ENCODE measurements at places on chromosomes 12 and 14.
A peak's percentile ranks its signal among the peaks of the same experiment; 100 is the strongest.

DNA sequence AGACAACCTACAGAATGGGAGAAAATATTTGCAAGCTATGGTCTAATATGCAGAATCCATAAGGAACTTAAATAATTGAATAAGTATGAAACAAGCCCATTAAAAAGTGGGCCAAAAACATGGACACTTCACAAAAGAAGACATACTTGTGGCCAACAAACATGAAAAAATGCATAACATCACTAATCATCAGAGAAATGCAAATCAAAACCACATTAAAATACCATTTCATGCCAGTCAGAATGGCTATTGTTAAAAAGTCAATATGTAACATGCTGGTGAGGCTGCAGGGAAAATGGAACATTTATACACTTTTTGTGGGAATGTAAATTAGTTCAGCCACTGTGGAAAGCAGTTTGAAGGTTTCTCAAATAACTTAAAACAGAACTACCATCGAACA lies 945.4 kb upstream of the FLRT2 start:
- DNase-seq = no peak

- DNase-seq = no peak
Observed at GRCh38 chr14:47509957-47510356, 165.4 kb downstream of the MDGA2 start.

DNA sequence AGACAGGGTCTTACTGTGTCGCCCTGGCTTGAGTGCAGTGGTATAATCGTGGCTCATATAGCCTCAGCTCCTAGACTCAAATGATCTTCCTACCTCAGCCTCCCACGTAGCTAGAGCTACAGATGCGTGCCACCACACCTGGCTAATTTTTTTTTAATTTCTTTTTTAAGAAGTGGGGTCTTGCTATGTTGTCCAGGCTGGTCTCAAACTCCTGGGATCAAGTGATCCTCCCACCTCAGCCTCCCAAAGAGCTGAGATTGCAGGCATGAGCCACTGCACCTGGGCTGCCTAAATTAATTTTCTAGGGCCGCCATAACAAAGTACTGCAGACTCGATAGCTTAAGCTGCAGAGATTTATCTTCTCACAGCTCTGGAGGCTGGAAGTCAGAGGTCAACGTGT lies 9.1 kb downstream of the LTBR start:
- DNase-seq = no peak

DNA sequence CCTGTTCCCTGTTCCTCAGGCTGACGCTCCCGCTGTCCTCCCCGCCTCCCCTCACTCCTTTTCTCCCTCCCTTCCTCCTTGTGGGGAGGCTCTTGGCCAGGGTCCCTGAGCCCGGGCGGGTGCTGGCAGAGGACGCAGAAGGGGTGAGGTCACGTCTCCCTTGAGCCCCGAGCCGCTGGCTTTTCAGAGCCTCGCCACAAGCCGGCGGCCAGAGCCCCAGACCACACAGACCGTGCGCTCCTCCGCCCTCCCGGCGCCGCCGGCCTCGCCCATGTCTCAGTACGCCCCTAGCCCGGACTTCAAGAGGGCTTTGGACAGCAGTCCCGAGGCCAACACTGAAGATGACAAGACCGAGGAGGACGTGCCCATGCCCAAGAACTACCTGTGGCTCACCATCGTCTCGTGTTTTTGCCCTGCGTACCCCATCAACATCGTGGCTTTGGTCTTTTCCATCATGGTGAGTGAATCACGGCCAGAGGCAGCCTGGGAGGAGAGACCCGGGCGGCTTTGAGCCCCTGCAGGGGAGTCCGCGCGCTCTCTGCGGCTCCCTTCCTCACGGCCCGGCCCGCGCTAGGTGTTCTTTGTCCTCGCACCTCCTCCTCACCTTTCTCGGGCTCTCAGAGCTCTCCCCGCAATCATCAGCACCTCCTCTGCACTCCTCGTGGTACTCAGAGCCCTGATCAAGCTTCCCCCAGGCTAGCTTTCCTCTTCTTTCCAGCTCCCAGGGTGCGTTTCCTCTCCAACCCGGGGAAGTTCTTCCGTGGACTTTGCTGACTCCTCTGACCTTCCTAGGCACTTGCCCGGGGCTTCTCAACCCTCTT lies at the start of gene TMEM233:
TSS of gene TMEM233 (plus strand) at position 197 of the 821 bp plus-strand sequence. CDS start at position 272, 75 bp downstream.
- no peak for DNase-seq

DNA sequence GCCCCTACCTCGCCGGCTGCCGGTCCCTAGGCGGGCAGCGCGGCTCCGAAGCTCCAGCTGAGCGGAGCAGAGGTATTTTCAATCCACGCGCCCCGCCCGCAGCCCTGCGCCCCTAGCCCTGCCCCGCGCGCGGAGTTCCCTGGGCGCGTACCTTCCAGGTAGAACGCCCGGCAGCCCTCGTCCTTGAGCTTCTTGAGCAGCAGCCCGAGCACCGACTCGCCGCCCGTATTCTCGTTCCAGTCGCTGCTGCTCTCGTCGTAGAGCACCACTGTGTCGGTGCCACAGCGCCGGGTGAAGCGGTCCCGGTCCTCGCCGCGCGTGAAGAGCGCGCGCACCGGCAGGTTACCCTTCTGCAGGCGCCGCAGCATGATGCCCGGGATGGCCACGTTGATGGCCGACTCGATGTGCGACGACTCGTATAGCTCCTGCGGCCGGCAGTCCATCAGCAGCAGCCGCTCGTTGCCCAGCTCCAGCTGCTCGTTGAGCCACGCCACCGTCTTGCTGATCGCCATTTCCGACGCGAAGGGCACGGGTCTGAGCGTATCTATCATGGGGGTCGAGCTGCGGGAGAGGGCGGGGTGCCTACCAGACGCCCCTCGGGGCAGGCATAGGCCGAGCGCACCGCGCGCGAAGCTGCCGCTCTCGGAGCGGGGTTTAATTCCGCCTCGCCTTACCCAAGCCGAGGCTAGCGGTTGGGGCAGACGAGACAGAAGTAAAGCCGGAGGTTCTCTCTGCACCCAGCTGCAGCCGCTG lies 636 bp downstream of the DUSP6 start:
- no peak for DNase-seq

DNA sequence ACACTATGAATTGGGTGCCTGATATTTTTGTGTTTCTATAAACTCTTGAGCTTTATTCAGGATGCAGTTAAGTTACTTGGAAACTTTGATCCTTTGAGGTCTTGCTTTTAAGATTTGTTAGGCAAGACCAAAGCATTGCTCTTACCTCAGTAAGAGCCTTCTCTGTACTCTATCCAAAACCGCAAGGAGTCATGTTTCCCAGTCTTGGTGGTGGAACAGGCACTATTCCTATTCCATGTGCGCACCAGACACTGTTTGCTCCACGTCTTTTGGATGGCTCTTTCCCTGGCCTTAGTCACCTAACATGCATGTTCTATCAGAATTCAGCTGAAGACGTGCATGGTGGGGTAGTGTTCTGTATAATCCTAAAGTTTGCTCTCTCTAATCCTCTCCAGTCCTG lies 23.5 kb downstream of the CSRP2 start:
- DNase-seq = peak; percentile 11

DNA sequence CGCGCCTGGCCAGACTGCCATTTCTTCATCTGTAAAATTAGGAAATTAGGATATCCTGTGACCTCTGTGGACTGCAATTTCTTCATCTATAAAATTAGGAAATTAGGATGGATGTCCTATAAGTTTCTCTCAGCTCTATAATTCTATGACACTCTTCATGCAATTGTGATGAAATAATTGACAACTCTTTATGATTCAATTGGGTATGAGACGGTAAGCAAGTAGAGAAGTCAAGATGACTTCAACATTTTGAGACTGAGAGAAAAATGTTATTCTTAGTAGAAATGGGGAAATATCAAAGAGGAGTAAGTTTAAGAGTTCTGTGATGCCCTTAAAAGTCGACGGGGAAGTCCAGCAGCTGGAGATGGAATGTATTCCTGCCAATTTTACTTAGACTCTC lies 12.0 kb downstream of the KIAA0586 start:
- DNase-seq = no peak

DNA sequence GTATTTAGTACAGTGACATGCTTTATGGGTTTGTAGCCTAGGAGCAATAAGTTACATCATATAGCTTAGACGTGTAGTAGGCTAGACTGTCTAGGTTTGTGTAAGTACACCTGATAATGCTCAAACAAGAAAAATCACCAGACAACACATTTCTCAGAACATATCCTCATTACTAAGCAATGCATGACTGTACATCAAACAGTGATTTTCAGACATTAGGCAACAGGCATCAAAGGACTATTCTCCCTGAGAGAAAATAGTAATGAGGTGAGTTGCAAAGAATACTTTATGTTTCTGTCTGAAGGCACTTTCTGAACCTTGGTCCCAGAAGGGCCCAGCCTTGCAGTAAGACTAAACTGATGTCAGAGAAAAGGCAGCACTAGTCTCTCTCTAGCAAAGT lies 48.4 kb upstream of the SYT10 start:
- DNase-seq = no peak

GRCh38 chr14:103628684-103629502 lies at the start of gene KLC1:
KLC1 (plus strand) TSS chr14:103629211; CDS start chr14:103654565, 25,354 bp downstream.
- DNase-seq = peak; percentile 50

GRCh38 chr12:29207120-29207519 lies 58.0 kb downstream of the FAR2 start:
- peak; percentile 13 for DNase-seq

DNA sequence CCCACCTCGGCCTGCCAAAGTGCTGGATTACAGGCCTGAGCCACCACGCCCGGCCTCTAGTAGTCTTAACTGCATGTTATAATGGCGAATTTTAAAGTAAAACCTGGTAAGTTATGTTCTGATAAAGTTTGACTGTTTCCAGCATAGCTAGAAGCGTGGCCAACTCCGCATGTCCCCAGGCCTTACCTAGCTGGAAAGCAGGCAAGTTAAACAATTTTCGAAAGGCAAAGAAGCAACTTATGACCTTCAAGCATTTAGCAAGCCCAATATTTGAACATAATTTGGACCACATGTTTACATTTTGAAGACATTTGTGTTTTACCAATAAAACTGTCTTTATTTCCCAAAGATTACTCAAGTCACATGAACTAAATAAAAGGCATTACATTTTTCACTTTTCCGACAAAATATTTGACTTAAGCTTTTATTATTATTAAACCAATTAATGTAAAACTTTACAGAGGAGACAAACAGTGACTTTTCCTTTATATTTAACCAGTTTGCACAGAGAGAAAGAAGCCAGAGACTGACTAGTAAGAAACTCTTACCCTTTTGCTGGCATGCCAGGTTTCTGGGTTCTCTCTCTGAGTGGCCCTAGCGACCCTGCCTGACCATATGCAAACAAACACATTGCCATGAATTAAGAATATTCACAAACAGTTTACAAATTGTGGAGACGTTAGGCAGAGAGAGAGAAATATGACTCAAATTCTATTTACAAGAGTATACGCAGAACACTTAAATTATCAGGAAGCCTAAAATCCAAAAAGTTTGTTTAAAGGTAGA lies 106.3 kb downstream of the RIN3 start:
- peak; percentile 32 for DNase-seq

- DNase-seq = no peak
Observed at GRCh38 chr12:107302649-107303341, 209.4 kb upstream of the CRY1 start.

DNA sequence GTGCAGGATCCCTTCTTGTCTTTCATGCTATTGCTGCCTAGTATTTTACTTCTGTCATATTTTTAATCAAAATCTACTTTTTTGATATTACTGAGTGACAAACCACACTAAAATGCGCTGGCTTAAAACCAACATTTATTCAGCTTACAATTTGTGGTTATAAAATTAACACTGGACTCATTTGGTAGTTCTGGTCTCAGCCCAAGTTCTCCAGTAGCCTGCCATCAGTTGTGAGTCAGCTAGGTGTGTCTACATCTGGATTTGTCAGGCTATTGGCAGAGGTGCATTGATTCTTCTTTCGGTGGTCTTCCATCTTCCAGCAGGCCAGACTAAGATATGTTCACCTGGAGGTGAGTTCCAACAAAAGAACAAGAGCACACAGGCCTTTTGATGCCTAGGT lies 765.1 kb upstream of the FBXO33 start:
- peak; percentile 16 for DNase-seq

GRCh38 chr14:32719601-32720000 lies 219.1 kb upstream of the NPAS3 start:
- DNase-seq = no peak

DNA sequence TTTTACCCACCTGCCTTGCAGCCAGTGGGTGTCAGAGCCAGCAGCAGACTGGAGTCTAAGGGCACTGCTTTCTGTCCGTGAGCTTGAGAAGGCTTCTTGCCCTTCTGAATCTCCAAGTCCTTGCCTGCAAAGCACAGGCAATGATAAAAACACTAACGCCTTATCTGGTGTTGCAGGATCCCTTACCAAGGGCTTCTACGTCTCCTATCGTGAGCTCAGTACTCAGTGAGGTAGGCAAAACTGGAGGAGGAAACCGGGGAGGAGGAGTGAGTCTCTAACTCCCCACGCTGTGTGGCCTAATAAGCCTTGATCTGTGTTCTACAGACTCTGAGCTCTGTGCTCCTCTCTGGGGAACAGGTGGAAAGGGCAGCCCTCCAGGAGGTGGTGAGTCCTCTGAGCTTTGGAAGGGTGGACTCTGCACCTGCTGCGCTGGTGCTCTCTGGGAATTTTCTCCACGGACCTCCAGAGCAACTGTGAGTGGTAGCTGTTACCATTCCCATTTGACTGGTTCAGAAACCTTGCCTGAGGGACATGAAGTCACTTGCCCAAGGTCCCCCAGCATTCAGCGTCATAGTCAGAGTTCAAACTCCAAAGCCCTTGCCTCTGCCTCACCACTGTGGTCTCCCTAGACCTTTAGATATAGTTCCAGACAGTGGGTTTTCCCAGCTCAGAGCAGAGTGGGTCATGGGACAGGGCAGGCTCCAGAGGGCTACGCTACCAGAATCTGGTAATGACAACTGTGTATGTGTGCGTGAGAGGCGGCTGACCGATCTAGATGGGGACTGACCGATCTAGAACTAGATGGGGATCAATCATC lies 7.0 kb upstream of the MARK3 start:
- DNase-seq = no peak

GRCh38 chr12:78739653-78740052 lies 124.9 kb upstream of the SYT1 start:
- DNase-seq = no peak

DNA sequence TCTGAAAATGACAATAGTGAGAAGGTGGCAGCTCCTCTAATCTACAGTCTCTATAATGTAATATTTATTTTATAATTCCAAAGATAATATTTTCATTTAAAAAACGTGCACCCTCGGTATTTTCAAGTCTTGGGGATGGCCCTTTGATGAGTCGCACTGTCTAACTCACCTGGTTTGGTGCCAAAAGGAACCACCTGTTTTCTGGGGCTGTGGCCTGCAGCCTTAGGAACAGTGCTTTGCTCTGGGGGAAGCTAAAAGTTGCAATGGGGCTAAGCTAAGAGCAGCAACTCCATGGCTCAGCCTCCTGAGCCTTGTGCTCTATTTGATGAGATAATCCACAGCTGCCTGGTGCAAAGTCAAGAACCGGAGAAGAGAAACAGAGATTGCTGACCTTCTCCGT lies 6.4 kb upstream of the ENDOU start:
- no peak for DNase-seq

Measured in fibroblast of mammary gland (primary cell).